ENCODE measurements at places on chromosomes 1 and 21.

- no peak for DNase-seq
Measured at GRCh38 chr1:79667848-79668696, 661.5 kb upstream of the ADGRL4 start.

DNA sequence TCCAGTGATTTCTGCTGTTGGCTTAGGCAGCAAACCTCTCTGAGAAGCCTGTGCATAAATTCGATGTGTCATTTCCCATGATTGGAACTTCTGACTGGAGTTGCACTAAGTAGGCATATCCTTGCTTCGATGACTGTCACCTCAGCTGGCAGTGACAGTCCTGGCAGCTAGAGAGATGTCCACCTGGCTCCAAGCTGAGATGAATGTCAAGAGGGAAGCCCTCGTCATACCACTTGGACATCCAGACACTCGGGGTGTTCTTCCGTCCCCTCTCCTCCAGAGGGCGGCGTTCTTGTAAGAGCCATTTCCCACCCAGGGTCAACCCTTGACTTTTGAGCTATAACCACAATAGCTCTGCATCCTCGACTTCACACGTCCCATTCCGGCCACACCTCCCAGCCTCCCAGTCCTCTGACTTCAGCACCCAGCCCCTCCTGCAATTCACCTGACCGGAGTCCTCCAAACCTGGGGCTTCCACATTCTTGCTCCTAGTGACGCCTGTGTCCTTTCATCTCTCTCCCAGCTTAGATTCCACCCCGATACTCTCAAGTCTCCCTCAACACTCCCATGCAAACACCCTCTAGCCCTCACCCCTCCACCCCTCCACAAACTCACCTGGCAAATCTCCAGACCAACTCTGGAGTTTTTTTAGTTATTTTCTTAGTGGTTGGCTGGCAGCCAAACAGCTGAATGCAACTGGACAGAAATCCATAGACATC, 17.3 kb downstream of the CA6 start:
- DNase-seq, result peak; percentile 24

- no peak for DNase-seq
Measured at GRCh38 chr1:103911450-103911849, 161.8 kb downstream of the AMY1C start.

- no peak for DNase-seq
Measured at GRCh38 chr21:38492007-38492406, 6.3 kb downstream of the ERG start.

GRCh38 chr1:189627427-189627826, 850.2 kb downstream of the BRINP3 start:
- no peak for DNase-seq

- no peak for DNase-seq
Measured at GRCh38 chr1:214224611-214225354, 56.2 kb upstream of the SMYD2 start.

GRCh38 chr1:173823781-173824314, 625 bp upstream of the DARS2 start:
- DNase-seq, result no peak

- no peak for DNase-seq
Measured at GRCh38 chr1:157407917-157408525, 144.3 kb downstream of the FCRL5 start.

DNA sequence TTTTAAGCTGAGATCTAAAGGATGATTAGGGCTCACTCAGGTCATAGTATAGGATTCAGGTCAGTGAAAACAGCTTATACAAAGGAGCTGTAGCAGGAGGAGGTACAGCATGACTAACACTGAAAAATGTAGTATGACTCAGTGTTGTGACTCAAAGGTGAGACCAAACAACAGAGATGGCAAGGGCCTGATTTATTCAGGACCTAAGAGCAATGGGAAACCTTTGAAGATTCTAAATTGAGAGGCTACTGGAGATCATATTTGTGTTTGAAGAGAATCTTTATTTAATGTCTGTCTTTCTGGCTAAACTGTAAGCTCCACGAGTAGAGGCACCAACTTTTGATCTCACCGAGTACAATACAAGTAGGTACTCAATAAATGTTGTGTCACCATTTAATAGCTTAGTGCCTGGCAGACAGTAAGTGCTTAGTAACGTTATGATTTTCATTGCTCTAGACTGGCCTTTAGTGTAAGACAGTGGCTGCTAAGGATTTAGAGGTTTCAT, 43.5 kb downstream of the PRKAA2 start:
- DNase-seq, result no peak

GRCh38 chr1:6732942-6733341, 31.3 kb upstream of the DNAJC11 start:
- no peak for DNase-seq

GRCh38 chr1:109078317-109078716, 2.5 kb upstream of the TAF13 start:
- no peak for DNase-seq

GRCh38 chr1:237972186-237972585, 81.5 kb upstream of the ZP4 start:
- no peak for DNase-seq

DNA sequence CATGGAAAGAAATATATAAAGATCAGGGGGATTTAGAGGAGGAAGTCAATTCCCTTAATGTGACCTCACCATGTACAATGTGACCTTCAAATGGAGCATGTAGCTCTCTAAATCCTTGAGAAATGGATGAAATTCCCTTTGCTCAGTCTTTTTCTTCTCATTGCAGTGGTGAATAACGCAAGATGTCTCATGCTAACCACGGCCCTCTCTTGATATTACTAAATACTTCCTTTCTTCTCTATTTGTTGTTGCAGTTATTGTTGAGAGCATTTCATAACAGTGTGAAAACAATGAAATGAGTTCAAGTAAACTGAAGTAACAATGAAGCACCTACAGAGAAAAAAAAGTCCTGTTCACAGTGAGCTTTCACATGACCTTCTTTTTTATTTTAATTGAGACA, 55.6 kb downstream of the ZNF281 start:
- no peak for DNase-seq

DNA sequence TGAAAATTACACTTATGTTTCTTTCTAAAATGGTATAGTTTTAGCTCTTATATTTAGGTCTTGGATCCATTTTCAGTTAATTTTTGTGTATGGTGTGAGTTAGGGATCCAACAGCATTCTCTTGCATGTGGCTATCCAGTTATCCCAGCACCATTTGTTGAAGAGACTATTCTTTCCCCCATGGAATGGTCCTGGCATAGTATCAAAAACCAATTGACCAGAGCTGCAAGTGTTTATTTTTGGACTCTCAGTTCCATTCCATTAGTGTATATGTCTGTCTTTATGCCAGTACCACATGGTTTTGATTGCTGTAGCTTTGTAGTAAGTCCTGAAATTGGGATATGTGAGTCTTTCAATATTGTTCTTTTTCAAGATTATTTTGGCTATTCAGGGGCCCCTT, 14.3 kb downstream of the TTLL10 start:
- DNase-seq, result no peak

DNA sequence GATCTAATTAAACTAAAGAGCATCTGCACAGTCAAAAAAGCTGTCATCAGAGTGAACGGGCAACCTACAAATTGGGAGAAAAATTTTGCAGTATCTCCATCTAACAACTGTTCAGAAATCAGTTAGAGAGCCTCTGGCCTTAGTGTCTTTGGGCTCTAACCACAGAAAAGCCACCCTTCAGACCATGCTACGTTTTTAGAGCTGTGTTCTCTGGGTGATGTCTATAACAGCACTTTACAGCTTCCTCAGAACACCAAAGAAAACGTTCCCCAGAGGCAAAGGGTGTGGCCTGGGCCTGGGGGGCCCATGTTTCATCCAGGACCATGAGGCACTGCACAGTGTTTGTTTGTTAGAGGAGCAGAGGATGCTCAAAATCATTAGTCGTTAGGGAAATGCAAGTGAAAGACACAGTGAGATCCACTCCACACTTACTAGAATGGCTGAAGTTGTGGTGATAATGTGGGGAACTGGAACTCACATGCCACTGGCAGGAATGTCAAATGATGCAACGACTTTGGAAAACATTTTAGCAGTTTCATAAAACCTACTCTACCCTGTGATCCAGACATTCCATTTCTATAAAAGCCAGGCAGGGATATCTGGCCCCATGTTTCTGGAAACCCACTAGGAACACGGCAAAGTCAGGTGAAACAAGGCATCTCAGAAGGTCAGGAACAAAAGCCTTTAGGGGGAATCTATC, 250.4 kb upstream of the HOOK1 start:
- no peak for DNase-seq

Measured in stimulated activated CD8-positive, alpha-beta memory T cell treated with anti-CD3 and anti-CD28 coated beads, Interleukin-15, amount 100 ng/mL, for 1 hour (primary cell).